ENCODE measurements at places on chromosomes 7 and 10.

DNA sequence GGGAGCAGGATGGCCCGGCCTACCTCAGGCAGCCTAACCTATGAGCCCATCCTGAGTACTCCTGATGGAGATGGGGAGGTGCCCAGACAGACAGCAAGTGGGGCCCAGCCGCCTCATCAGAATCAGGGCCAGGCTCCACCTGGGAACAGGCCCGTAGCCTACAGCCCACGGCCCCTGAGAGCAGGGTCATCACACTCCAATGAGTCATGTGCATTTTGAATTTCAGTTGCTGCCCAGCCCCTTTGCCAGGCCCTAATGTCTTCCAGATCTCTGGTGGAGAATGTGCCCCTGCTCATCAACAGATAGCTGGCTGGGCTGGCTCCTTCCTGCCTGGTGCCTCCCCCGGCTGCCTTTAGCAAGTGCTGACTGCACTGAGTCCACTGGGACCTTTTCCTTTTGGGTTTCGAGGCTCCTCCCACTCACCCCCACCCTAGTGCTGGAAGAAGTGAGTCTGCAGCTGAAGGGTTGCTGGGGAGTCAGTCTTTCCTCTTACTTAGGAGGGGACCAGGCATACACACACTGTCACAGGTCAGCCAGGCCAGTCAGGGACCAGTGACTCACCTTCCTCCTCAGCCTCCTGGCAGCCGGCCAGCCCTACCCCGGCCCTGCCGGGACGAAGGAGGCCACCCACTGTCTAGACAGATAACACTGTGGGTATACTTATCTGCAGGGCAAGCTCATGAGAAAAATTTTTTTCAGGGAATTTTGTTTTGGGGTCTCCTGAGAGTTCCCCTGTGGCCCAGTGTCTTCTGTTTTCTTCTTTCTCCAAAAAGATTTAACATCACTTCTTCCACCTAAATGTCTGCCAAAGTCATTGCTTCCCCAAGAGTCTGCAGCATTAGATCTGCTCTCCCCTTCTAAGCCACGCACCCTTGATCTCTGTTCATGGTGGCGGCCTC lies 9.1 kb upstream of the ASIC3 start:
- peak; percentile 91 for DNase-seq

DNA sequence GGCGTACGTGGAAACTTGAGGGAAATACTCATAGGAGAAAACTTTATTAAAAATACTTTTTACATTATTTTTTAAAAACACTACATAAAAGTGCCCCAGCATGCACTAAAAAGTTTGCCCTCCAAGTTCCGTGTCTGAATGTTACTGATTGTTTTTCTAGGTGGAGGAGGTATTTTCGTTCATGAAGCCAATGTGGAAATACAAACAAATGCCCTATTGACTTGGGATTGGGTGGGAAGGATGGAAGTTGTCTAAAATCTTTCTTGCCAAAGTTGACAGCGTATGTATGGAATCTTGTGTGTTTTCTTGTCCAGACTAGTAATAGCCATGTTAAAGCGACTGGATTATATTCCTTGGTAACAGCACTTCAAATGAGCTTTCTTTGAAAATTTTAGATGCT lies 1.2 kb downstream of the PROSER2 start:
- no peak for DNase-seq

DNA sequence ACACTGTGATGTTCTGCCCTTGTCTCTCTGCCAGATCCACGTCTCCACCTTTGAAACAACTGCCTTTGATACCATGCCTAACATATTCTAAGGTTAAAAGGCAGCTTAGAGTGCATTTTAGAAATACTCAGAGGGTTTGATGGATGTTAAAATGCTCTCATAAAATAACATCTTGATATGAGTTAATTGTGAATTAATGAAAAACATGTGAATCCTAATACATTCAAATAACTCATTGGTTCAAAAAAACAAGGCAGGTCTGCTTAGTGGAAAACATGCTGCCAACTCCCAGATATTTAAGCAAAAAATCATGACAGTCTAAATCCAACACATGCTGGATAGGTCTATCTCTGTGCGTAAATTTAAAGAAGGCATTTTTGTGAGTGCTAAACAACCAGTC lies 291.8 kb downstream of the AHR start:
- DNase-seq: no peak

GRCh38 chr7:85554236-85555178 lies 367.7 kb upstream of the SEMA3D start:
- DNase-seq: peak; percentile 66
